CD4-positive, alpha-beta T cell treated with Interleukin-21 for 1 hour (primary cell): ENCODE measurements at places on chromosomes 3 and 15.

DNA sequence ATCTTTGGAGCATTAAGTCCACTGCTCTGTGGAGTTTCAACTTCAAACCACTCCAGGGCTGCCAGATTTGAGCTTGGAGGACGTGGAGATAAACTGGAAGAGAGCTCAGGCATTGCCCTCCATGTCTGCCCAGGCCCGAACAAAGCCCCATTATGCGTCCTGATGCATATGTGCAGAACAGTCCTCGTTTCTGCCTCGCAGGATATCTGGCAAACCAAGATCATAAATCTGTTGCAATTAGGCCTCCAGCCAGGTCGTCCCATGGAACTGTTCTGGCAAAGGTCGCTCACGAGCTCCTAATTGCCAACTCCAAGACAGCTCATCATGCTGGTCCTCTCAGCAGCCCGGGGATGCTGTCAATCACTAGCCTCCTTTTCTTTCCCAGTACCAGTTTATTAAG is 91.2 kb downstream of the SEMA5B start:
- no peak for DNase-seq

GRCh38 chr3:25246913-25247312 is 181.2 kb upstream of the RARB start:
- no peak for DNase-seq

DNA sequence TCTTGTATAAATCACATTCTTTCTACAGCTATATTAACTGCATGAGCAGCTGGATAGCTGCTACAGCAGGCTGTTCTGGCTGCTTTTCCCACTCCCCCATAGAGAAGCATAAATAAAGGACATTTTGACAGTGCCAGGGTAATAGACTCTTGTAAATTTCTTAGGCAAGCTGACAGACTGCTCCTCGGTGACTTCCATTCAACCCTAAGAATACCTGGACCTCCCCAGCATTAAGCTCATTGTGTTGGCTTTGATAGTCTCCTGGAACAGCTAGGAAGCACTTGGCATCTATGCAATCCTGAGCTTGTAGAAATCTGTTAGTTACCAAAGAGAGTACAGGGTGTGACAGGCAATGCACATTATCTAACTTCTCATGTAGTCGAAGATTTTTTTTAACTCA is 475.4 kb downstream of the AGBL1 start:
- no peak for DNase-seq

- no peak for DNase-seq
Measured at GRCh38 chr3:186354100-186354499, 7.9 kb downstream of the DGKG start.

DNA sequence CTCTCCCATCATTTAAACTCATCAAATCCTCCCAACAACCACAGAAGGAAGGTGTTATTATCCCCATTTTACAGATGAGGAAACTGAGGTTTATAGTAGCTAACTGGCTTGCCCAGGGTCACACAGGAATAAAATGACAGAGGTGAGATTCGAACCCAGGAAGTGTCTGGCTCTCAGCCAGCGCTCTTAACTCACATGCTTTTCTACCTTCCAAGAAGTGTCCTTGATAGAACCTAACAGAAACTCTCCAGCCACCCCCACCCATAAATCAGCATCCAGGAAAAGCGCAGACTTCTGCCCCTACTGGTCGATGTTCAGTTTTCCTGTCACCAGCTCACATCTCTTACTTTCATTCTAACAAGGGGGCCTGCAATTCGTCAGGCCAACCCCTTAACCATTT is 51.7 kb downstream of the SPATA12 start:
- no peak for DNase-seq

- no peak for DNase-seq
Measured at GRCh38 chr15:57314221-57314620, 62.1 kb upstream of the CGNL1 start.

DNA sequence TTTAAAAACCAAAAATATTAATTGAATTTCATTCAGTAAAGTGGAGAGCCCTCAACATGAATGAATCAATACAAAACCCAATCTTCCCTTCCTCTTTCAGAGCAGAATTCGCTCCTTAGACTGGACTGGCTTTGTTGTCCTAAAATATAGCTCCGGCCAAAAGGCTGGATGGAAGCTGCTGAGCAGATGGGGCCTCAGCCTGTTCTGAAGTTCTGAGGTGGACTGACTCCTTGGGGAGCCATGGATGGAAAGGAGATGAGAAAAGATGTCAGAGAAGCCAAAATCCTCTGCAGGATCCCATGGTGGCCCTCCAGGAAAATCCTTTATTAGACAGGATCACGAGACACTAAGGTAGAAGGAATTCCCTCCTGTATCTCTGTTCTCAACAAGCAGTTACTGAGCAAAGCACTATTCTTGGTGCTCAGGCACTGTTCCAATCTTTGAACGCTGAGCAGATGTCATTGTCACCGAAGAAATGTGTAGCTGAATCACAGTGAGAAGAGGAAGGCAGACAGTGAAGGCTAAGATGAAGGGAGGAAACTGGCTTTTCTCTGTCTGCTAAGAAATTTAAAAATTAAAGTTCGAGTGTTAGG is 122.0 kb downstream of the SEMA6D start:
- DNase-seq: no peak

GRCh38 chr15:32739522-32740063 is 21.8 kb downstream of the GREM1 start:
- DNase-seq: no peak

- DNase-seq: no peak
Measured at GRCh38 chr3:38575279-38575843, 74.1 kb downstream of the SCN5A start.

DNA sequence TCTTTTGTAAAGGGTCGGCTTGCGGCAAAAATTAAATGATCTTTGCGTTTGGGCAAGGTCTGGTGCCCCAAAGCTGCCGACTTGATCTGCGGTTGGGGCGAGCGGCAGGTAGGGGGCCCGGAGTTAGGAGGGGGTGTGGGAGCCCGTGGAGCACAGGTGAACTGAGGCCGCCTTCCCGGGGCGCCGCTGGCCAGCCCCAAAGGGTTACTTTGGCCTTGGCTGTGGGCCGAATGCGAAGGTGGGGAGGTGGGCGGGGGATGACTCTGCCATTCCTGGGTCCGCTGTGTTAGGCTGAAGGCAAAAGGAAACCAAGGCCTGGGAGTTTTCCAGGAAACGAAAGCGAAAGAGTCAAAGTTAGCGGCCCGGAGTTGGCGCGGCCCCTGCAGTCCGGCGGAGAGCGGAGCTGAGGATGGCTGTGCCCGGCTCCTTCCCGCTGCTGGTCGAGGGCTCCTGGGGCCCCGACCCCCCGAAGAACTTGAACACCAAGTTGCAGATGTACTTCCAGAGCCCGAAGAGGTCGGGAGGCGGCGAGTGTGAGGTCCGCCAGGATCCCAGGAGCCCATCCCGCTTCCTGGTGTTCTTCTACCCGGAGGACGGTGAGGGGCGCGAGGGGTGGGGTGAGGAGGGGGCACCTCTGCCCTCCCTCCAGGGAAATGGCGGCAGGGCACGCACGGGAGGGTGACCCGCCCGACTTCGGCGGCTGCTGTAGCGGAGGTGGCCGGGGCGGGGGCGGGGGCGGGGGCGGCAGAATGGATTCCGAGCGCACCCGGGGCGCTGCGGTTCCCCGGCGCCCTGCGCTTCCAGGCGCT is at the start of gene PARP14:
Gene PARP14, plus strand, starts transcription at position 365 of the 809 bp plus-strand sequence. Its CDS starts 45 bp downstream, at position 410.
- DNase-seq: peak; percentile 81

GRCh38 chr15:62883938-62884479 is 158.5 kb upstream of the TPM1 start:
- no peak for DNase-seq

- no peak for DNase-seq
Measured at GRCh38 chr15:28913171-28913765, 27.5 kb downstream of the APBA2 start.

- DNase-seq: no peak
Measured at GRCh38 chr3:52682016-52682415, 3.7 kb downstream of the PBRM1 start.

DNA sequence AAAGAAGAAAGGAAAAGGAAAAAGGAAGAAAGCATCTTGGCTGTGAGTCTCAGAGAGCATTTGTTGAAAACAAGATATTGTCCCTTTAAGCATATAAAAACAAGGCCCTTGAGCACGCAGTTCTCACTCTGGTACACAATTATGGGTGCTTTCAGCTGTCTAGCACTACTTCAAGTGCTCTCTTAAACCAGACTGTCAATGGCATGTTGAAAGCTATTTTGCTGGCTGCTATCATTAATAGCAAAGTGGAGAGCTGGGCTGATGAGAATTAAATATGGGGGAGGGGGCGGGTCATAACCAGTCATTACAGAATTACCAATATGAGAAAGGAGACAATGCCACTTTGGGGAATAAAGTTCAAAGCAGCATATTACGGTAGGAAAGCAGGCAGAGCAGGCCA is 9.3 kb downstream of the TLE3 start:
- DNase-seq: no peak

DNA sequence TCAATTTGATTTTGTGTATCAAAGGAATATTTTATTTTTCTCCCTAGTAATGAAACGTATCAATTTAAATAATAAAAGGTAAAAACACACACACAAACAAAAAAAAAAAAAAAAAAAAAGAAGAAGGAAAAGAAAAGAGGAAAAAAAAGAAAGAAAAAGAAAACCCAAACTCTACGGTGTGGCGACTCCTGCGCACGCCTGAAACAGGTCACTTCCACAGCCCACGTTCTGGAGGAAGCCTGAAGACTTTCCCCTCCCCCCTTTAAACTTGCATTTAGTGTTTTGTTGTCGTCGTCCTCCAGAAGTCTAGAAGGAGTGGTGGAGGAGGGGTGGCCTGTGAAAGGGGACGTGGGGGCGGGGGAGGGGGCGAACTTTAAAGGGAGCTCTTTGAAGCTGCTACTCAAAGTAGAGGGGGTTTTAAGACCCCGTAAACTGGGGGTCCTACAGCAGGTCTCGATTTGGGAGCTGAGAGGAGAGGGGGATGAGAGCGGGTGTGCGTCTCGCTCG is 2.3 kb upstream of the TLE3 start:
- peak; percentile 37 for DNase-seq

DNA sequence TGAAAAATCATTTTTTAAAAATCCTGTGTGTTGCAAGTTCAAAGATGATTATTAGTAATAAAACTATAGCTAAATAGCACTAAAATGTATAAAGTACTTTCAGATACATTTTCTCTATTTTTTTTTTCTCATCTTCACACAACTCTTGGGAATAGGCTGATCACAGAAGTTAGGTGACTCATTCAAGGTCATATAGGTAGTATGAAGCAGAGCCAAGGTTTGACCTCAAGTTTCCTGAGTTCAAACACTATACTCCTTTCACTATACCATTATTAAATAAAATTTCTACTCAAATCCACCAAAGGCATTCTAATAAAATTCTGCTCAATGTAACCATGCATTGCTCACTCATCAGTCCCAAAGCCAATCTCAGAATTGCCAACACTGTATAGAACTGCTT is 21.3 kb downstream of the FRMD5 start:
- no peak for DNase-seq

- no peak for DNase-seq
Measured at GRCh38 chr15:63593705-63594671, 3.2 kb upstream of the FBXL22 start.

DNA sequence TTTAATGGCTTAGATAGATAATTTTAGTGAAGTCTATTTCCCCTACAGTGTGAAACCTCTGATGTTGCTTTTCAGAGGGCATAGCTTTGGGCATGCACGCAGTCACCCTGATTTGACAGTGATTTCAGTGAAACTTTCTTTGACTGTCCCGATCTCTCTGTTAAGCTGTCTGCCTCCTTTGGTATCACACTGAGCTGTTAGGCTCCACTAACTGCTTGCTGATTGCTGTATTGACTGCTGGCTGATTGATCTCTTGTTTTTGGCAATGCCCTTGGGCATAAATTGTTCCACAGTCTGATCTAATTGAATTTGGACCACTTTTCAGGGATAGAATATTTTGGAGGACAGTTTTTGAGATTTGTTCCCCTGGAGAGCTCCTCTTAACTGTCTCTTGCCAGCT is 68.5 kb upstream of the CCDC54 start:
- no peak for DNase-seq

- no peak for DNase-seq
Measured at GRCh38 chr15:46856839-46857502, 860.3 kb upstream of the SEMA6D start.
